ENCODE measurements at places on chromosomes 4 and X. TPM values are rescaled to one million over a fixed set of nuclear protein-coding genes. Genes with fewer than 3 reads are reported as not detected.

FGB gene
- not detected for total RNA-seq

PPP4R3C gene
- not detected for total RNA-seq

PABPC1L2A gene
- total RNA-seq, result not detected

SHROOM3 gene
- 5.3 TPM for total RNA-seq

Data from smooth muscle cell of the umbilical artery (primary cell).